BJ (cell line): ENCODE measurements at places on chromosomes 11 and 22.
A peak's percentile ranks its signal among the peaks of the same experiment; 100 is the strongest.

- no peak for DNase-seq
These were observed 2.4 kb upstream of the KAT5 start for GRCh38 chr11:65709661-65710060.

DNA sequence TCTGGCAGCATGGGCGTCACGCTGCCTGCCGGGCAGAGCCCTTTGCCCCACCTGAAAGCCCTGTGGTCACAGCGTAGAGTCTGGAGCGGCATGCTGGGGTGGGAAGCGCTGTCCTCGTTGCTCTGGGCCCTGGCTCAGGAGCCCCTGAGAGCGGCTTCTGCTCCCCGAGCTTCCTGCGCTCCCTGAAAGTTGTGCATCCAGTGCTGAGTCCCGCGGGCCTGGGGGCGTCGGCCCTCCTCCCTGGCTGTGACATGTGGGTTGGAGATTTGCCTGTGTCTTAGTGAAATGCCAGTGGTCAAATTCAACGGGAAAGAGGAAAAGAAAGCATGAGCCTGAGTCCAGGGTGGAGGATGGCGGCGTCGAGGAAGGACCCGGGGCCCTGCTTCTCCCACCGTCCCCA is 1208.0 kb downstream of the BRD1 start:
- no peak for DNase-seq

GRCh38 chr11:76104285-76104684 is 102.0 kb downstream of the WNT11 start:
- no peak for DNase-seq

- no peak for DNase-seq
These were observed 442 bp downstream of the COPB1 start for GRCh38 chr11:14499178-14499559.

DNA sequence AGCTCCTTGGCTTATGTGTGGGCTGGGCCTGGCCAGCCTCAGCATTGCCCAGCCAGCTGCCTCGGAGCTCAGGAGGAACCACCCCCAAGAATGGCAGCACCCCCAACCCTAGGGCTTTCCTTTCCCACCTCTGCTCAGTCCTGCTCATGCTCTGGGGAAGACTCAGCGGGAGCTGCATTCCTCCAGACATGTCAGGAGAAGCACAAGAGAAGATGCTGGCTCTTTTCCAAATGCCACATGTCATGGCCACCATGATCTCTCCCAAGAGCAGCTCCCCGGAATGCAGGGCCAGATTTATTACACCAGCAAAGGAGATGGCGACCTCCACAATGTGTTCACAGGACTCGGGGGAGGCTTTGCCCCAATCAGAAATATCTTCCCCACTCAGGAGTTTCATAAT is 143.7 kb downstream of the PKNOX2 start:
- DNase-seq = no peak

DNA sequence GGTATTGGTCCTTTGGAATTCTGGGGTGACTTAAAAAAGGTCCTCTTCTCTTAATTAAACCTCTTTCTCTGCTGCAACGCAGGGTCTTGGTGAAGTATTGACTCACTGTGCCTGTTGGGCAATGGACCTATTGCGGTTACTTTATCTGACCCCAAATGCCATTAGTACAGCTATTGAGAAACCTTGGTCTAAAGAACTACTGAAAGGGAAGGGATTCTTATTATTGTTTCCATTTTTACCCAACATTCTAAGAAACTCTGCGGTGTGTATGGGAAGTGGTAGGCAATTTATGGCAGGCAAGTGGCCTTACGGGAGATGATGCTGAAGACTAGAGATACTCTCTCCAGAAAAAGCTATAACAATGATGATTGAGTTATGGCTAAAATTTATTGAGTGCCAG is 12.5 kb downstream of the SLC6A5 start:
- DNase-seq = no peak

DNA sequence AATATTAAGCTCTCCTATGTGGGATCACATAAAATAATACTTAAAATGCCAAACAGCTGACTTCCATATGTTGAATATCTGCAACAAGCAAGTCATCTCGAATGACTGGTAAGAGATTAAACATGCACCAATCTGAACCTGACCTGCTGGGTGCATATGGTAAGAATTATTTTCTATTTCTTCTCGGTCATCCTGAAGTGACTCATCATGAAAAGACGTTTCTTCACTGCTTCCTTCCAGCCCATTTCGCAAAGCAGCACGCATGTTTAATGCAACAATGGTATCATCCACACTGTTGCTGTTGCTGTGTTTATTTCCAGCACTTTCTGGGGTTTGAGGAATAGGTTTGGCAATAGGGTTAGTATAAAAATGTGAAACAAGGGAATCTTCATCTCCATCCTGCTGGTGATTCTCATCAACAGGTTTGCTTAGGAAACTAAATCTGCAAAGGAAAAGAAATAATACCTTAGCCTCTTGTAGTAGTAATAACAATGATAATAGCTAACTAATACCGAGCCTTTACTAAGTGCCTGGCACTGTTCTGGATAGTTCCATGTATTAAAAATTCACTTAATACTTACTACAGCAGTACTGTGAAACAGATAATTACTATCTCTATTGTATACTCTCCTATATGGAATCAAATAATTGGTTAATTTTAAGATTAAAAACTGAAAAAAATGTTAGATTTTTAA is 52.0 kb upstream of the CHRNA10 start:
- peak; percentile 99 for DNase-seq

DNA sequence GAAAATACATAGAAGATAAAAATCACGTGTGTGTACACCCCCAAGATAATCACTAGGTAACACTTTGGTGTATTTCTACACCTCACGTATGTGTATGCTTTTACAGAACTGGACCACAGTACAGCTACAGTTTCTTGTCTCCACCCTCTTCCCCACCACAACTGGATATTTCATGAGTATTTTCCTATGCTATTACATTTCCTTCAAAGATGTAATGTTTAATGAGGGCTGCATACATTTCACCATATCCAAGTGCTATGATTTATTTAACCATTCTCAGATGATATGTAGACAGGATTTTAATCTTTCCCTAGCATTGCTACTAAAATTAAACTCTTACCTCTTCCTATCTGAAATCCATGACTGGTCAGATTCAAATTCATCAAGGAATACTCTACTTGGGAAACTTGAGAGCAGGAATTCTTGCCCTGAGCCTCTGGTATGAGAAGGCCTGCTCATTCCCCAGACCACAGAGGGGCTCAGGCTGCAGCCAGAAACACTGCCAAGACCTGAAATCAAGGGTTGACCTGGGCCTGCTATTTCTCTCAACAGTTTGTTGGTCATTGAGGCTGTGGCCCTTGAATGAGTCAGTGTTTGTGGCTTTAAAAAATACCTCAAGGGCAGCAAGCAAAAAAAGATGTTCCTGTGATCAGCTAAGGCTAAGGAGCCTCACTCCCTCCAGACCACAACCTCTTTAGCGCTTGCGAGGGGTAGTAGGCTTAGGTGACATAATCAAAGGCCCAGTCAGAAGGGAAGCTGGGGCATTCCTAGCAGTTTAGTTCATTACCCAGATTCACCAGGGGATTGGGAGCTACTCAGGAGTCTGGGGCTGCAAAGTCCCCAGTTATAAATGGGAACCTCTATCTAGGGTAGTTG is 55.5 kb downstream of the ABTB2 start:
- DNase-seq = peak; percentile 96

- DNase-seq = no peak
These were observed 43.9 kb downstream of the PDE2A start for GRCh38 chr11:72630104-72630852.

DNA sequence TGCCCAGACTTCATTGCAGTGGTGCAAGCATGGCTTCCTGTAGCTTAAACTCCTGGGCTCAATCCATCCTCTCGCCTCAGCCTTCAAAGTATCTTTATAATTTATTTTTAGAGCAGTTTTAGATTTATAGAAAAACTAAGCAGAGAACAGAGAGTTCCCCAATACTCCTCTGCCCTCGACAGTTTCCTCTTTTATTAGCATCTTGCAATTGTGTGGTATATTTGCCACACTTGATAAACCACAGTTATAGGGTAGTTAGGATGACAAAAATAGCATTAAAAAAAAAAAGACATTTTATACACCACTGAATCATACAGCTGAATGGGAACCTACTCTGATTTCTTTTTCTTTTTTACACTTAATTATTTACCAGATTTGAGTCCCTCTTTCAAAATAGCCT is 31.2 kb downstream of the MS4A2 start:
- no peak for DNase-seq

GRCh38 chr11:57709802-57710367 is 2.1 kb downstream of the MED19 start:
- DNase-seq = no peak

DNA sequence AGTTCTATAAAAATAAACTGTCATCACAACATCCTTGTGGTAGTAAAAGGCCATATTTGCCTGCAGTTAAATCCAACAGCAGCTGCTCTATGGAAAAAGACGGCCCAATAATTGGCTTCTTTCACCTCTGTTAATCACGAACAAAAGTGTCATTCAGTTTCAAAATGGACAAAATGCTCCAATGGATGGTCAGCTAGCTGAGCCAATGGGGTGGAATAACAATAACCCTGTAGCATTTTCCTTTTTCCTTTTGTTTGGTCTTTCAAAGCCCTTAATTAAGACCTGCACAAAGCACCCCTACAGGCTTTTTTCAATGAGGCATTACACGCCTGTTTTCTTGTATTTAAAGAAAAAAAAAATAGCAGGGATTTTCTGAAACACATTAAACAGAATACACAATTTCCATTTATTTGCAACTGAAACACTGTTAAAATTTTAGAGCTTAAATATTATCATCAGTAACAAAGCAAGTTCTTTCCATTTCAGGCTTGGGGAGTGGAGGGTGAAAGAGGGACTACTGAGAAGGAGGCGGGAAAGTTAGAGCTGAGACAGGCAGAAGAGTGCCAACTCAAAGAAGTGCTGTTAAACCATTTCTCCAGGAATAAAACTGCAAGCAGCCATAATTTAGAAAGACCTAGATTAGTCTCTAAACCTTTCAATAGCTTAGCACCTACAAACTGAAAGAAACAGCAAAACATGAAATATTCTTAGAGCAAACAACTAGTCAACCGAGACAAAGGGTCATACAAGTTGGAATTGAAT is 28.7 kb downstream of the LGR4 start:
- no peak for DNase-seq

GRCh38 chr11:100734743-100735527 is 47.8 kb downstream of the ARHGAP42 start:
- DNase-seq = no peak

DNA sequence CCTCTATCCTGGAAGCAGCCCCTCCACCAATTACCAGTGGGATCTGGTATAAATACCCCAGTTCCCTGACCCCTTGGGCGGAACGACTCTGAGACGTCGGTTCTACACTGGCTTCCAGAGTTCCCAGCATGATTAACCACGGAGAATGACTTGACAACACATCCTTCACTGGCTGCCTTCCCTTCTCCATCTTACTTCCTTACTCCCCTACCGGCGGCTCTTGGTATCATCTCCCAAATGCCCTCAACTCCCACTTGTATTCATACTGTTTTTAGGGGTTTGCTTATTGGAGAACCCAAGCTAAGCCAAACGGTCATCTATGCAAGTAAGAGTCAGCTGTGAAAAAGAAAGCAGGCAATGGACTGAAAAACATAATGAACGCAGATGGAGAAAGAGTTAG is 56.1 kb downstream of the APOL3 start:
- DNase-seq = no peak

- no peak for DNase-seq
These were observed 74.2 kb downstream of the STIM1 start for GRCh38 chr11:3929649-3930048.

- DNase-seq = peak; percentile 26
These were observed 29.7 kb downstream of the ZFTA start for GRCh38 chr11:63738720-63739360.

GRCh38 chr22:48250937-48251530 is 1488.6 kb downstream of the TBC1D22A start:
- DNase-seq = no peak

DNA sequence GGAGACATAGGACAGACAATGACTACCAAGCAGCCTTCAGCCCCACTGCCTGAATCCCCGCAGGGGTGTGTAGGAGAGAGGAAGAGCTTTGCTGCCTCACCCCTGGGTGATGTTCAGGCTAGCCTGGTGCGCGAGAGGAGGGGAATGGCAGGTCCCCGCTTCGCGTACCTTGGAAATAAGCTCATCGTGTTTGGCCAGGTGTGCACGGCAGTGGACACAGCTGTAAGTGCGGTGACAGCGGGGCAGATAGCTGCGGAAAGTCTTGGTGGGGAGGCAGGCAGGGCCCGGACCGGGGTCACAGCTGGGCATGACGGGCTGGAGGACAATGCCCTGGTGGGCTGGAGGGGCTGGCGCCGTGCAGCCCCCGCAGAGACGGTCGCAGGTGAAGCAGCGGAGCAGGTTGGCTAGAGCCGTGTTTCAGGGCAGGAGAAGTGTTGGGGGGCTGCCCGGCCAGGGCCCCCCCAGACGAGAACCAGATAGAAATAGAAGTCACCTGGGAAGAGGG is 2.9 kb downstream of the YPEL4 start:
- no peak for DNase-seq

- DNase-seq = no peak
These were observed 32.3 kb upstream of the JAM3 start for GRCh38 chr11:134036492-134037045.

DNA sequence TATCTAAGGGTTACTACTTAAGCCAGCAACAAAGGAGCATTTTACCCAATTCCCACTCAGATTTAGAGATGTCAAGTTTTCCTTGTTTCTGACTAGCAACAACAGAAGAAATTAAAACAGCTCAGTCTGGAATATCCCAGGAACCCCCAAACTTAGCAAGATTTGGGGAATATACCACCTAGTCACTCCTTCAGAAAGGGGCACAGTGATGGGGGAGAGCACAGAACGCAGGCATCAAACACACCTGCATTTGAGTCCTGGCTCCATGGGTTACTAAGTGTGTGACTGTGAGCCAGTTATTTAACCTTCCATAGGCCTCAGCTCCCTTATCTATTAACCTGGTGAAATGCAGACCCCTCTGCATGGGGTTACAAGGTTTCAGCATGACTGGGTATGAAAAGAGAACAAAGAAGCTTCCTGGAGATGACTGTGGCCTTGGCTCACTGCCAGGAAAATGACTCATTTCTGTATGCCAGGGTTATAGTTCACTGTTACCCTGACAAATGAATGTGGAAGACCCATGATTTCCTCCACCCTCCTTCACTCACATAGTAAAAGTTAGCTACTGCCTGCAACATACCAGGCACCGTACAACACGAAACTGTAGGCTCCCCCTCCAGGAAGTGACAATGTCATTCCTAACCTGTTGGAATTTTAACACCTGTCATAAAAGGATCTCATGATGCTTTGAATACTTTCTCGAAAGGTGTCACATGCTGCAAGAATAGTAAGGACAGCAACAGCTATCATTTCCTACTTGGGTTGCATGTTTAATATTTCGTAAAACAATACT is 79.6 kb downstream of the ME3 start:
- DNase-seq = no peak

DNA sequence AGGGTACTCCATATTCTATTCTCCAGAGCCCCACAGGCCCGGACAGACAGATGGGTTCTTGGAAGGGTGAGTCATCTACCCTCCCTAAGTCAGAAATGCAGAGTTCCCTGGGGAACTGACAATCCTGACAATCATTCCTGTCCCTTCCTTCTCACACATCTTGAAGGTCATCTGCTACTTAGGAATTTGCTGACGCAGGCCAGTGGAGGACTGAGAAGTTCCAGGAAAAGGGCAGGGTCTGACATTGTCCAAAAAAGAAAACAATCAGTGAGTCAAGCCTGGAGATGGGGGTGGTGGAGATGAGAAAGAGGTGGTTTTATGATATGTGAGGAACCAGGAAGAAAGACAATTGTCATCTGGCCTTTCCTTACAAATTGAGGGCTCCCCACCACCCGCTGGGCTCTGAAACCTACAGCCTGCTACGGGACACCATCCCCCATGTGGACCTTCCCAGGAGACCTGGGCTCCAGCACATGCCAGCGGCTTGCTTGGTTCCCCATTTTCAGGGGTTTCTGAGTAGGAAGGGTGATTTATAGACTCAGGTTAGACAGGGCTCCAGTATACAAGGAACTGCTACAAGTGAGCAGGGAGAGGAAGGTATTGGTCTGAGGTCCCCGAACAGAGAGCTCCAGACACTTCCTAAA is 12.9 kb downstream of the CD59 start:
- peak; percentile 58 for DNase-seq
